Inflammatory macrophage treated with lipopolysaccharide for 1 hour (primary cell): ENCODE measurements at places on chromosomes 2 and 18.

DNA sequence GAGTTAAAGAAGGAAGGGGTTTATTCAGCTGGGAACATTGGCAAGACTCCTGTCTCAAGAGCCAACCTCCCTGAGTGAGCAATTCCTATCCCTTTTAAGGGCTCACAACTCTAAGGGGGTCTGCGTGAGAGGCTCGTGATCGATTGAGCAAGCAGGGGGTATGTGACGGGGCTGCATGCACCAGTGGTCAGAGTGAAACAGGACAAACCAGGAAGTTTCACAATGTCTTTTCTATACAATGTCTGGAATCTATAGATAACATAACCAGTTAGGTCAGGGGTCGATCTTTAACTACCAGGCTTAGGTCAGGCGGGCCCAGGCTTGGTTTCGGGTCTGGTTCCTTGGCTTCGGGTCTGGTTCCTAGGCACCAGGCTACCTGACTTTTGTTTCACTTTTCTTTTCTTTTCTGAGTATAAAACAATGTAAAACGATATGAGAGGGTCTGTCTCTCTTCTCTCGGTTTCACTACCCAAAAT lies 30.1 kb upstream of the LIPG start:
- DNase-seq: no peak

- no peak for DNase-seq
Measured at GRCh38 chr2:218264773-218265561, 4.2 kb downstream of the GPBAR1 start.

DNA sequence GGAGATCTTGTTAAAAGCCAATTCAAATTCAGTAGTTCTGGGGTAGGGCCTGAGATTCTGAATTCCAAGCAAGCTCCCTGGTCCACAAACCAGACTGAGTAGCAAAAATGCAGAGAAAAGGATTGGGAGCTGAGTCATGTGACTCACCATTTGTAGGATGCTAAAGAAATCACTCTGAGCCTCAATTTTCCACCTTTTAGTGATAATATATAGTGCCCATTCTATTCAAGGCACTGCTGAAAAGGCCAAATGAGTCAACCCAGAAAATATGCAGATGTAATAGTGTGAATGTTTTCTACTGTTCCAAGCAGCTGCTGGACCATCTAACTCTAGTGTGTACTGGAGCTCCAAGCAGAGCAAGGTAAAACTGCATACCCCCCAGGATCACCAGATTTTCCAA lies 47.2 kb downstream of the SLC14A2 start:
- DNase-seq: no peak

DNA sequence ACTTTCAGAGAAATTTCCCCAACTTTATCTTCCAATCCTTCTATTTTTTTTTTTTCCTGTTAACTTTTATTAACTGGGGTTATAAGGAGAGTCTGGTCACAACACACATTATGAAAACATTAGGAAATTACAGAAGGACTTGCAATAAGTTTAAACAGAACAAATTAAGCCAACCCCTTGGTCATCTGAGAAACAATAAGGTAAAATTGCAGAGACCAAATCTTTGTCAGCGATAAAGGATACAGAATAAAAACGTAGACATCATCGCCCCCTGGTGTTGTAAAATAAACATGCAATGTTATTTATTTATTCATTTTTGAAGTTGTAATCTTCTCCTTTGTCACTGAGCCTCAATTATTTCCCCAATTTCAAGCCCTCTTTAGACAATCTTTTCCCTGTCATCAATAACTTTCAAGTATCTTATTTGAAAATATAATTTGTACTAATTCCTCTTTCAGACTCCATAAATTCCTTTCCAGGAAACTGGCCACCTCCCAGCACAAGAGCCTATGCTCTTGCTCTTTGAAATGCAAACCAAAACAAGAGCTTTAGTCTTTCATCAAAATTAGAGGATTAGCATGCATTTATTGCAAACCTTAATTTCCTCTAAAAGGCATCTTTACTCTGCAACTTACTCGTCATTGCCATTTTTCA lies 19.5 kb downstream of the G6PC2 start:
- DNase-seq: peak; percentile 9

GRCh38 chr18:48919547-48919946 lies 31.2 kb downstream of the SMAD7 start:
- no peak for DNase-seq

DNA sequence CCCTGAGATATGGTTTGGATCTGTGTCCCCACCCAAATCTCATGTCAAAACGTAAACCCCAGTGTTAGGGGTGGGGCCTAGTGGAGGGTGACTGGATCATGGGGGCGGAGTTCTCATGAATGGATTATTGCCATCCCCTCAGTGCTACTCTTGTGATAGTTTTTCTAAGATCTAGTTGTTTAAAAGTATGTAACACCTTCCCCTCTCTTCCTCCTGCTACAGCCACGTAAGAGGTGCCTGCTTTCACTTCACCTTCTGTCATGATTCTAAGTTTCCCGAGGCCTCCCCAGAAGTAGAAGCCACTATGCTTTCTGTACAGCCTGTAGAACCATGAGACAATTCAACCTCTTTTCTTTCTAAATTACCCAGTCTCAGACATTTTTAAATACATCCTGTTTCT lies 16.9 kb downstream of the PUM2 start:
- DNase-seq: no peak

GRCh38 chr2:153232464-153232863 lies 246.1 kb downstream of the RPRM start:
- DNase-seq: no peak

GRCh38 chr2:59295524-59296162 lies 1054.5 kb upstream of the FANCL start:
- no peak for DNase-seq

GRCh38 chr2:234446404-234447076 lies 50.3 kb downstream of the ARL4C start:
- DNase-seq: peak; percentile 97

DNA sequence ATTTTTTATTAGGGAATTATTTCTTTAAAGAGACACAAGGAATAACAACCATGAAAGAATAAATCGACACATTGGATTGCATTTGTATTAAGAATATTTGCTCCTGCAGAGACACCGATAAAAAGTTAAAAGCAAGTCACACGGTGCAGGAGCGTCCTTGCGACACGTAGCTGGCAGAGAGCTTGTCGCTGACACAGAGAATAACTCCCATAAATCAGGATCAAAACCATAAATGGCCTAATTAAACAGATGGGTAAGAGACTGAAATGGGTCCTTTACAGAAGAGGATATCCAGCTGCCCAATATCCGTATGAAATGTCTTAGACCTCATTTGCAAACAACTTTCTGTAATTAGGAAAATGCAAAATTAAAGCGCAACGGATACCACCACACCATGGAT lies 126.1 kb upstream of the SNTG2 start:
- DNase-seq: no peak

DNA sequence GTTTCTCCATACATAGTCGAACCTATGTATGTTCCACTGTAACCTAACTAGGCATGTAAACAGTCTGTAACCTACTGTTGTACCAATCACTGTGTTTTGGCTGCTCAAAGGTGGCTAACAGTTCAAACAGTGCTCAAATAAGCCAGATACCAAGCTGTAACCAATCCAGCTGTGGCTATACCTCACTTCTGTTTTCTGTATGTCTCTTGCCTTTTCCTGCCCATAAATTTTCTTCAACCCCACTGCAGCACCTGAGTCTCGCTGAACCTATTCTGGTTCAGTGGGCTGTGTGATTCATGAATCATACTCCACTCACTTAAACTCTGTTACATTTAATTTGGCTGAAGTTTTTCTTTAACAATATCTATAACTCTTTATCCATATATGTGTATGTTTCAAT lies 340.7 kb downstream of the LPIN1 start:
- DNase-seq: no peak

- no peak for DNase-seq
Measured at GRCh38 chr2:121707344-121707919, 29.2 kb downstream of the NIFK start.

DNA sequence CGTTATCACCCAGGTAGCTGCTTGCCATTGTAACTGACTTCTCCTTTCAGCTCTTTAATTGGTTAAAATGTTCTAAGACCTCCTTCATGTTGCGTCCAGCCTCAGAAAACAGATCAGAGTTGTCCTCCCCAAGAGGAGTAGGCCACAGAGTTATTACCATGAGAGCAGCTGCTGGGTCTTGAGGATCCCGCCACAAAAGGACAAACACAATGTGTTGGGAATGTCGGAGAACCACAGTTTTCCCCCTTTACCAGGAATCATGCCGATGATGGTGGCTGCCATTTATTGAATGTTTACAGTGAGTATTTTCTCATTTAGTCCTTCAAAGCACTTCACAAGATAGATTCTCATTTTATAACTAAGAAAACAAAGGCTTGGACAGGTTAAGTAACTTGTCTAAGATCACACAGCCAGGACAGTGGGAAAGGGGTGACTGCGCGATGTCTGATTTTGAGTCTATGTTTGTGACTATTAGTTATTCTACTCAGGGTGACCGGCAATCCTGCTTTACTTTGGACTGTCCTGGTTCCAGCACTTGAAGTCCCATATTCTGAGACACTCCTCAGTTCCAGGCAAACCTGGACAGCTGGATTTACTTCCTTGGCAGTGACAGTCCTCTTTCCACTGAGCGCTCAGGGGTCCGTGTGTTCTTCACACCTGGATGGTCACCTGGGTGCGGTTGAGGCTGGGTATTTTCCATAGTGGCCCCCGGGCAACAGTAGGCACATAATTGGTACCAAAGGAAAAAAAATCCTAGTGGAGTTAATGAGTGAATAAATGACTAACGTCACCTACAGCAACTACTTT lies 93.6 kb downstream of the LIPG start:
- no peak for DNase-seq

GRCh38 chr2:221392228-221392881 lies 179.7 kb downstream of the EPHA4 start:
- no peak for DNase-seq

DNA sequence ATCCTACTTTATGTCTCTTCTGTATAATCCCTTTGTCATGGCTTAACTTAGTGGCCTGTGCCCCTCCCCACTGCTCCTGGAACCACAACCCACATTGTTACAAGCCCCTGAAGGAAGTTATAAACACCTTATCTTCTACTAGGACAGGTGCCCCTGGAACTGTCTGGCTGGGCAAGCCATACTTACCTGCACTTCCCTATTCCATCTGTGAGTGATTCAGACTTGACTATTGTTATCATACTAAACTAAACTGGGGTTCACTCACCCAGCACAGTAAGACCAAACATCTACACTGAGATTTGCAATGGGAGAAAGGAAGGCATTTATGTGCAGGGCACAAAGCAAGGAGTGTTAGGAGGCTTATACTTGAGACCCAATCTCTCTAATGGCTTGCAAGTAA lies 3.7 kb upstream of the UGT1A6 start:
- DNase-seq: no peak

DNA sequence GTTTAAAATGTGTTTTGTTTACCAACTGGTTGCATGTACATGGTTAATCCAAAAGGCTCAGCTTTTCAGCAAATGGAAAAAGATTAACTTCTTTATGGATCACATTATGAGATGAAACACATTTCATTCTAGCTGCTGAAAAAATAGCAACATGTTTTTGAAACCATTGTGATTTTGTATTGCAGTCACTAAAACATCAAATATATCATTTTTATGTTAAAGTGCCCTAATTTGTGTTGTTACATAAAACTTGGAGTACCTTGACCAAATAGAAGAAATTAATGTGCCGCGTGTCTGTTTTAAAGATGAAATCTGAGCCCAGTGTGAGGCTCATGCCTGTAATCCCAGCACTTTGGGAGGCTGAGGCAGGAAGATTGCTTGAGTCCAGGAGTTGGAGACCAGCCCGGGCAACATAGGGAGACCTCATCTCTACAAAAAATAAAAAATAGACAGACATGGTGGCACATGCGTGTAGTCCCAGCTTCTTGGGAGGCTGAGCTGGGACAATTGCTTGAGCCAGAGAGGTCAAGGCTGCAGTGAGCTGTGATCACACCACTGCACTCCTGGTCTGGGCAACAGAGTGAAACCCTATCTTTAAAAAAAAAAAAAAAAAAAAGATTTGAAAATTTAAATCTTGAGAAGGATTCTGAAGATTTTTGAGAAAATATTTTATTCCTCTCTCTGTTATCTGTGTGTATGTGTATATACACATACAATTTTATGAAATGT lies 96.6 kb downstream of the FMNL2 start:
- DNase-seq: no peak

GRCh38 chr18:2468051-2468450 lies 103.3 kb downstream of the METTL4 start:
- no peak for DNase-seq

DNA sequence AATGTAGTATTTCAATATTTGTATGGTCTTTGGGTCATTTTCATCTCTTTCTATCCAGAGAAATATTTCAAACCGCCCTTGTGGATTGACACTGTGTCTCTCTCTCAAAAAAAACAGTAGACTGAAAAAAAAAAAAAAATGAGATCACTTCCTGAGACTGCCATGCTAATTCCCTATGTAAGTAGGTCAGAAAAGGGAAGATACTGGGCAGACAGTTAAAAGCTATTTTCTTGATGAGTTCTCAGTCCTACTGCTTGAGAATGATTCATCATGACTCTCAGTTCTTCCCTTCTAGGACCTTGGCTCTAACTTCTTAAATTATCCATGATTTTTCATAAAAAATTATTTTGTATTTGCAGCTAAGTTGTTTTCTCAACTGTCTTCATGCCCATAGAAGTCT lies 672.3 kb upstream of the REG3G start:
- DNase-seq: no peak

GRCh38 chr2:223835701-223836532 lies 1.5 kb downstream of the AP1S3 start:
- DNase-seq: peak; percentile 26

DNA sequence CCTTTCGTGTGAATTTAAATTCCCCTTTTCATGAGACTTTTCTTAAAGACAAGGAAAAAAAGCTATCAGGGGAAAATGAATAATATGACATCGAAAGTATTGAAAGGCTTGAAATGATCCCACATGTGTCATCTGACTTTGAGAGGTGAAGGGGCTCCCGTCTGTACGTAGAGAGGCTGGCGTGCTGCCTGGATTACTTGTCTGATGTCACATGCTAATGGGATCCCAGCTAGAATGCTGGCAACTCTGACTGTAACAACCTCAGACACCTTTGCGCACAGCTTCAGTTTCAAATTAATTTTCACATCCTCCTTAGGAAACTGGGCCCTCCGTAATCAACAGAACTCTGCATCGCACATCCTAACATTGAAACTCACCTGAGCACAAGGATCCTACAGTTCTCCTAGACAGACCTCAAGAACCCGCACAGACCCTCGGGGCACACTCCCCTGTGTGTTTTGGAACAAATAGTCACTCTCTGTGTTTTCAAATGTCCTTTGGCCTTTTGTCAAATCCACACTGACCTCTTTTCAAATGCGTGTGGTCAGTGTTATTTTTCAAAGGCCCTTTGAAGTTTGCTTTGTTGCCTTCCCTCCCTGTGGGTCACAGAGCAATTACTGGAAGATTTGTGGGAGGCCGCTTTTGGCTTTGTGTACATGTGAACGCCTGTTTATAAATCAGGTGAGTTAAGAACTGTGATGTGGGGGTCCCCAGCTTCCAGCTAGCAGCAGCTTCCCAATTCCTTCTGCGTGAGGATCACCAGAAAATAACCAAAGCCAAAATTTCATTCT lies 65.9 kb downstream of the IL1R2 start:
- DNase-seq: no peak

- DNase-seq: no peak
Measured at GRCh38 chr2:133045787-133046186, 375.8 kb upstream of the LYPD1 start.

- no peak for DNase-seq
Measured at GRCh38 chr2:124584615-124585014, 559.5 kb downstream of the CNTNAP5 start.
